ENCODE measurements at places on chromosomes 11 and 22. TPM values are rescaled to one million over a fixed set of nuclear protein-coding genes. Genes with fewer than 3 reads are reported as not detected.

Gene TOP3B
- 24.0 TPM for total RNA-seq

Gene MMP1
- not detected for total RNA-seq

Gene ADM2
- 1.3 TPM for total RNA-seq

GRCh38 chr22:39351689-39352214 lies 2.0 kb downstream of the SYNGR1 start:
- no peak for DNase-seq

- DNase-seq, result no peak
Measured at GRCh38 chr11:110973401-110973980, 261.3 kb upstream of the ARHGAP20 start.

DNA sequence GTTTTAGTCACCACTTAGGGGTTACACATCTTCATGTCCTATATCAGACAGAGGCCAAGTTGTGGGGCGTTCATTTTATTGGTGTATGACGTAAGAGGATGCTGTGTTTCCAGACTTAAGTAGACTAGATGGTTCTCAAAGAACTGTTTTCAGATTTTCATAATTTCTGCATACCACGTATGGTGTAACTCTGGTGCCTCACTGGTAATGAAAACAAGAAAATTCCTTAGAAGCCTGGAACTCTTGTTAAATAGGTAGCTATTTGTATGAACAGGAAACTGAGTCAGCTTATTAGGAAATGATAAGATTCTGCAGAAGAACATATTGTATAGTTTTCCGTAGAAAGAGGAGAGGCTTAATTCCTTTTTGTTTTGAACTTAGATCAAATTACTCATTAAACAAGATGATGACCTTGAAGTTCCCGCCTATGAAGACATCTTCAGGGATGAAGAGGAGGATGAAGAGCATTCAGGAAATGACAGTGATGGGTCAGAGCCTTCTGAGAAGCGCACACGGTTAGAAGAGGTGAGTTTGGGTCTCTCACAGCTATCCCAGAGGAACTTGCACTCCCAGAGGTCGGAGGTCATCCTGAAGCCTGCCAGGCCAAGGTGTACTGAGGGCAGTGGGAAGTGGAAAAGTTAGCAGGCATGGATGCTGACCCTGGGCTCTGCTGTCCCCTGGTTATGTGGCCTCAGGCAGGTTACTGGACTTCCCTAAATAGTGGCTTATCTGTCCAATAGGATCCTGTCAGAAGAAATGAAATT lies 3.9 kb downstream of the CDC45 start:
- DNase-seq, result no peak

DNA sequence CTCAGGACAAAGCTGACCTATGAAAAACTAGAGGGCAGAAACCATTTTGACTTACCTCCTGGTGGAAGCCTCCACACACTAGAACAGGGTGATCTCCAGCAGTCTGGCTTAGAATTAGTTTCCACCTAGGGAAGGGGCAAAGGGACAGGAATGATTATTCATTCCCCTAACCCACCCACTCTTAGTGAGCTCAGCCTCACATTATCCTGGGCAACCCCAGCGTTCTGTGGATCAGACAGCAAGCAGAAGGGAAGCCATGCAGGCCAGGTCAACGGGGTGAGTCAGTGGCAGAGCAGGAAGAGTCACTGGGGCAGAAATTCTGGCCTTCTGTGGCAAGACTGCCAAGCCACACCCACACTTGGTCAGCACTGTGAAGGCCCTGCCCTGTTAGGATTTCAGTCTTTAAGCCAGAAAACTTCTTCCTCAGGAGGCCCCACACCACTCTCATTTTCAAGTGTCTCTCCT lies 10.5 kb downstream of the NUMA1 start:
- peak; percentile 80 for DNase-seq

Data from left lobe of liver (tissue), 2 donors.